ENCODE measurements at places on chromosomes 2 and 18.

DNA sequence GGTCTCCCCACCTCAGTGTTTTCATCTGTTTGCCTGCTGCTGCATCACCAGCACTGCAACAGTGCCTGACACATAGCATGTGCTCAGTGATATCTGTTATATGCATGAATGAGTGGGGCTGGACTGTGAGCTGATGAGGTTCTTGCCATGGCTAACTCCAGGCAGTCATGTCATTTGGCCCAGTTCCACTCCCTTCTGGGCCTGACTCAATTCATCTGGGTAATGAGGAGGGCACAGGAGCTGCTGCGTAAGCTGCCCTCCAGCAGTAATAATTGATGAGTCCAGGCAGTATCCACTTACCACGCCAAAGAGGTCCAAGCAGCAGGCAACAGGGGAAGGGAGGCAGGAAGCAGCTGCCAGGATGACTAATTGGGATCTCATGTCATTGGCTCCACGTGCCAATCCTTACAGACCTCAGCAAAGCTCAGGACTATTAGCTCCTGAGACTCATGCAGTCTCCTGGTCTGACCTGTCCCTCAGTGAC lies 34.1 kb upstream of the MAT2A start:
- DNase-seq: no peak

DNA sequence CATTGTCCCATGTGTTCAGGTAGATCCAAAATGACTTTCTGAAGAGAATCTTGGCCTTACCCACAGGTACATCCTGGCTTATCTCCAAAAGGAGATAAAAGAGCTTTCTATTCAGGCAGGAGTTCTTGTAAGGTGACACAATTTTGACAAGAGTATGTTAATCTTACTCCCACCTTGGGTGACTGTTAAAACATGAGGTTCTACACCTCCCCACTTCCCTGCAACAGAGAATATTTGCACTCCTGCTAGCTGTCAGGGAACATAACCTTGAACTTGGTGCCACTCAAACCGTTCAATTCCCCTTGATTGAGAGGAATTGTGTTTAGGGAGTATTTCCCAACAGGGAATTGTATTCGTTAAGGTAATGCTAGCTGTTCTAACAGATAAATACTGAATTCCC lies 372.5 kb upstream of the KLHL29 start:
- no peak for DNase-seq

DNA sequence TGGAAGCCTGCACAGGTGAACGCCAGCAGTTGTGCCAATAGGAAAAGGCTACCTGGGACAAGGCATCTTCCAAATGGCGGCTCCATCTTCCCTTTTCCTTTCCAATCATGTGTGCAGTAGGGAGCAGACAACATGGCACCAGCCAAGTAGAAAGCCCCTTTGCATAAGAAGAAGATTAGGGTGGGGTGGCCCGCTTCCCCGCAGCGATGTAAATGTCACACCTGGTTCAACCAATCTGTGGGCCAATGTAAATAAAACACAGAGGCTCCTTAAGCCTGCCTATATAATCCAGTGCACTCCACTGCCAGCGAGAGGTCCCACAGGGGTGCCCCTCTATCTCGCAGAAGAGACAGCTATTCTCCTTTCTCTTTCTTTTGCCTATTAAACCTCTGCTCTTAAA lies 468.4 kb upstream of the CRIM1 start:
- DNase-seq: no peak

- no peak for DNase-seq
Observed at GRCh38 chr18:23878336-23878900, 136.1 kb upstream of the TTC39C start.

DNA sequence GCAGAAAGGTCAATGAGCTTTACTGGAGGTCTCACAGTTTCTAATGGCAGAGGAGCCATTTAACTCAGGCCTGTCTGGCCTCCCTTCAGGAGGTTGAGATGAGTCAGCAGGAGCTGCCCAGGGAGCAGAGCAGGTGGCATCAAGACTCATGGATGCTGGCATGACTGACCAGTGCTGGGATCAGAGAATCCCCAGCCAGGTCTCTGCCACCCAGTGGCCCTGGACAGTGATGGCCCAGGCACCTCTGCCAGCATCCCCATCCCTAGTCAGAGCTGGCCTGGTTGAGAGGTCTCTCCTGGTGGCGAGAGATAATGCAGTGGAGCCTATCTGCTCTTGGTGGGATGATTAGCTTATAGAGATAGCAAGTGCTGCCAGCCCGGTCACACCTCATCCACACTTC lies 43.1 kb downstream of the GYPC start:
- no peak for DNase-seq

- DNase-seq: no peak
Observed at GRCh38 chr18:53984021-53984420, 240.4 kb downstream of the MBD2 start.

DNA sequence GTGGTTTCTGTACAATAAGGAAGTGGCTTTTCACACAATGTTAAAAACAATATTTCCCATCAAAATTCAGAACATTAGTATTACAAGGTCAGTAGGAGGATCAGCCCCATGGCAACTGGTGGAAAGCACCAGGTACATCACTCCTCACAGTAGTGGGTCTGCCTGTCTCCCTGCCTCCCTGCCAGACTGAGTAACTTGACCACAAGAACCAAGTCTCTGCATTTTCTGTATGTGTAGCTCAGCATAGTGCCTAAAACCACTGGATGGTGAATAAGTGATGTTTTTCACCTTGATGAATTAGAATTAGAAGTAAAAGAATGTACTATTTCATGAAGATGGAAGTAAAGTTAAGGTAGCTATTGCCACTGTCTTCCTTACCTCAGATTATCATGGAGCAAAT lies 4.1 kb upstream of the WDR7 start:
- DNase-seq: no peak

GRCh38 chr2:9210030-9210429 lies 3.4 kb downstream of the ASAP2 start:
- DNase-seq: no peak

- DNase-seq: no peak
Observed at GRCh38 chr2:102024410-102024809, 32.6 kb downstream of the IL1R2 start.

DNA sequence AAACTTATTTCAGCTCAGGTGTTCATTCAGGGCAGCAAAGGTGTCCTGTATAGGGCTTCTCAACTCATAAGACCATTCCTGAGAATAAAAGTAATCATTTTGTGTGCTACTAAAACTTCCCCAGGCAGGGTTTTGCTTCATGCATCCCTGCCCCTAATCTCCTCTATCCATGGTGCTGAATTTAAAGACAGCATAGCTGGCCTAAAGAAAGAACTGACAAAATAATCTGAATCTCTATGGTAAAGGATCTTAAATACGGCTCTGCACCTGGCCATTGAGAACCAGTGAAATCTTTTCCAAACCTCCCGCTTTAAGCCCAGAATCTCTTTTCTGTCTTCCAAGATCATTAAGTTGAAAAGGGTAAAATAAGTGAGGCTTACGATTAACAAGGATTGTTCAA lies 292.1 kb upstream of the KLHL29 start:
- DNase-seq: no peak

- DNase-seq: no peak
Observed at GRCh38 chr2:67842375-67842959, 220.3 kb downstream of the C1D start.

DNA sequence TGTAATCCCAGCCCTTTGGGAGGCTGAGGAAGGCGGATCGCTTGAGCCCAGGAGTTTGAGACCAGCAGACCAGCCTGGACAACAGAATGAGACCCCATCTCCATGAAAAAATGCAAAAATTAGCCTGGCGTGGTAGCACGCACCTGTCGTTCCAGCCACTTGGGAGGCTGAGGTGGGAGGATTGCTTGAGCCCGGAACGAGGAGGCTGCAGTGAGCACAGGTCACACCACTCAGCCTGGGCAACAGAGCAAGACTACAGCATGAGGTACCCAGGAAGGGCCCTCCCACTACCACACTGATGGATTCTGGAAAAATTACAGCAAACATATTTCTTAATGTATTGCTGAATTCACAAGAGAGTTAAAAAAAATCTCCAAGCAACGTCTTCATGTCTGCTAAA lies 56.3 kb upstream of the HPCAL1 start:
- no peak for DNase-seq

GRCh38 chr2:203751685-203752271 lies 45.3 kb downstream of the CD28 start:
- no peak for DNase-seq

All from stimulated activated CD8-positive, alpha-beta memory T cell treated with anti-CD3 and anti-CD28 coated beads, Interleukin-4, amount 100 ng/mL, for 4 hours (primary cell).